Activated CD4-positive, alpha-beta memory T cell treated with anti-CD3 and anti-CD28 coated beads for 36 hours (primary cell): ENCODE measurements at places on chromosomes 1 and 21.

DNA sequence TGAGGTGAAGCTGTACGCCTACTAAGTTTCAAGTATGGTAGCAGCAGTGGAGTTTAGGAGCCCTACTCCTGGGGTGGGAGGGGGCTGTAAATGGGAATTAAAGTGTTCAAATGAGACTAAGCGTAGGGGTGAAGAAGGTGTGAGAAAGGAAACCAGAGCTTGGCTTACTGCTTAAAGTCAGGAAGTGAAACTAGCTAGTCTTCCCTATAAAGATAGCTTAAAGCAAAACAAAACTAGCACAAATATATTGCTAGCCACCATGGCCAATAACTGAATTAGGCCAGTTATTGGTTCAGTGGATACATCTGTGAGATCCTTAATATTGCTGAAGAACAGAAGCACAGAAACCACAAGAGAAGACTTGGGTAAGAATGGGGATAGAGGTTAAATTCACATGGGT lies 492.2 kb upstream of the PKN2 start:
- H3K4me3 ChIP-seq: no peak overlapping the region
- peaks cover 3% of the 10 kb centered on the region for H3K4me1 ChIP-seq
- H3K27me3 ChIP-seq: no peaks in the 10 kb centered on the region
- H3K27ac ChIP-seq: no peak overlapping the region
- DNase-seq: no peak

GRCh38 chr1:203299169-203299568 lies 6.2 kb upstream of the BTG2 start:
- no peak overlapping the region for H3K27ac ChIP-seq
- H3K27me3 ChIP-seq: no peaks in the 10 kb centered on the region
- DNase-seq: no peak
- H3K4me3 ChIP-seq: no peak overlapping the region
- no peaks in the 10 kb centered on the region for H3K36me3 ChIP-seq

DNA sequence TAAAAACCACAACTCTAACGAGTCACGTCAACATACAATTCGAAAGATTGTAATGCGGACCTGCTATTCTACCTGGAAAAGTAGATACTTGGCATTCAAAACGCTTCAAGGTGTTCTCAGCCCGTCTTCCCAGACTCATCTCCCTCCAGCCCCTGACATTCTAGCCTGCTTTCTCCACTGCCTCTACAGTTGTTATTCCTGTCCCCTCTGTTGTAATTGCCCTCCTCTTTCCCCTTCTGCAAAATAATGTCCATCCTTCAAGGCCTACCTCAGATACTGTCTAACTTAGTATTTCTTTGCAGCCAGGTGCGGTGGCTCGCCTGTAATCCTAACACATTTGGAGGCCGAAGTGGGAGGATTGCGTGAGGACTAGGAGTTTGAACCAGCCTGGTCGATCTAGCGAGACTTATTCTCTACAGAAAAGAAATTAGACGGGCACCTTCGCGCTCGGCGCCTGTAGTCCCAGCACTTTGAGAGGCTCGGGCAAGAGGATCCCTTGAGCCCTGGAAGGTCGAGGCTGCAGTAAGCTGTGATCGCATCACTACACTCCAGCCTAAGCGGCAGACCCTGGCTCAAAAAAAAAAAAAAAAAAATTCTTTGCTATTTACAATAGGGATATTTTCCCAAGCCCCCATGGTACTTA lies 756 bp upstream of the RBM34 start:
- peak overlapping the region; percentile 95 for H3K4me3 ChIP-seq
- H3K27ac ChIP-seq: peak overlapping the region; percentile 98
- peaks cover 15% of the 10 kb centered on the region for H3K4me1 ChIP-seq
- peaks cover 22% of the 10 kb centered on the region for H3K36me3 ChIP-seq
- H3K27me3 ChIP-seq: no peaks in the 10 kb centered on the region
- DNase-seq: no peak

DNA sequence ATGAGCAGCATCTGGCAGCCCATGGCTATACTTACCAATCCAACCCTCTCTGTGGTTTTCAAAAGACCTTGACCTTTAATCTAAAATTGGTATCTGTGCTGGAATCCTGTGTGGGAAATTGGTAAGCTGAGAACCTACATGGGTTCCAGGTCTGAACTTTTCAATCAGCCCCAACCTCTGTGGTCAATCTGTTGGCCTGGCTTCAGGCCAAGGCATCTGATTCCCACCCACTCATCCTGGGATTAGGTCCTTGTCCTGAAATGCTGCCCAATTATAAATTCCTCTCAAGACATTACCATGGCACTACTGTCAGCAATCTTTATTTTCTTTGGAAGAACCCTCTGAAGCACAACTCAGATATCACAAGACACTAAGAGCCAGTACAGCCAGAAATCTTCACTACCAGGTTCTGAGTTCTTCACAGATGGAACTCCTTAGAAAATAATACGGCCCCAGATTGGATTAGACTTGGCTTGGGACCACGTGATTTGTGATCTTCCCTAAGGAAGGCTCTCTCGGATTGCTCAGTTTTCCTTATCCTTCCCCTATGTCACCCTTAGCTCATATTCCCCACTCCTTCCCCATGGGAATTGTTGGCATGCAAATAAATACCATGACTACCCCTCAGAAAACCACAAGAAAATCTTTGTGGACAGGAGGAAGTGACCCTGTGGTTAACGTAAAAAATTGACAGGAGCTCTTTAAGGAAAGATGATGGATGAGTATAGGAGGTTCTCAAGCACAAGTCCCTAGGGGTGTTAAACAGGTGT lies 207.9 kb upstream of the ST6GALNAC5 start:
- no peaks in the 10 kb centered on the region for H3K4me1 ChIP-seq
- no peak overlapping the region for H3K4me3 ChIP-seq
- H3K27ac ChIP-seq: no peak overlapping the region
- no peak for DNase-seq

GRCh38 chr21:32907521-32907920 lies 118.2 kb upstream of the OLIG2 start:
- no peaks in the 10 kb centered on the region for H3K36me3 ChIP-seq
- no peaks in the 10 kb centered on the region for H3K27me3 ChIP-seq
- no peak overlapping the region for H3K27ac ChIP-seq
- no peaks in the 10 kb centered on the region for H3K4me1 ChIP-seq
- no peak for DNase-seq

DNA sequence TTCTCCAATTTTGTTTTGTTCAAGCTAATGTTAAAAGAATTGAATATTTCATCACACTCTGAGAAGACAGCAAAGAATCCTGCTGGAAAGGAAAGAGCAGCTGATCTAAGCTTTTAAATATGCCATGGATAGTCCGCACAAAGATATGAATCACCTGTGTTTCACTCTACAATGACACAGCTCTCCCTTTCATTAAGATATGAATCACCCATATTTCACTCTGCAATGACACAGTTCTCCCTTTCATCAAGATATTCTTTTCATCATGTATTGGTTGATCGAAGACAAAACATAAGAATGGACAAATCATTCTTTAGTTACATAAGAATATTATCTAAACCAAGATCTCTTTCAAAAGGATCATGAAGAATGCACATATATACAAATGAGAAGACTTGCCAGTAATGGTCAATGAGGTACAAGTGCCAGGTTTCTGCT lies 367.3 kb downstream of the SMYD3 start:
- peaks cover 2% of the 10 kb centered on the region for H3K36me3 ChIP-seq
- no peak overlapping the region for H3K4me3 ChIP-seq
- H3K27me3 ChIP-seq: no peaks in the 10 kb centered on the region
- no peak for DNase-seq

- H3K36me3 ChIP-seq: peaks cover 11% of the 10 kb centered on the region
- no peak overlapping the region for H3K4me3 ChIP-seq
- DNase-seq: no peak
- no peaks in the 10 kb centered on the region for H3K27me3 ChIP-seq
Observed at GRCh38 chr1:224223819-224224714, 41.0 kb downstream of the DEGS1 start.

DNA sequence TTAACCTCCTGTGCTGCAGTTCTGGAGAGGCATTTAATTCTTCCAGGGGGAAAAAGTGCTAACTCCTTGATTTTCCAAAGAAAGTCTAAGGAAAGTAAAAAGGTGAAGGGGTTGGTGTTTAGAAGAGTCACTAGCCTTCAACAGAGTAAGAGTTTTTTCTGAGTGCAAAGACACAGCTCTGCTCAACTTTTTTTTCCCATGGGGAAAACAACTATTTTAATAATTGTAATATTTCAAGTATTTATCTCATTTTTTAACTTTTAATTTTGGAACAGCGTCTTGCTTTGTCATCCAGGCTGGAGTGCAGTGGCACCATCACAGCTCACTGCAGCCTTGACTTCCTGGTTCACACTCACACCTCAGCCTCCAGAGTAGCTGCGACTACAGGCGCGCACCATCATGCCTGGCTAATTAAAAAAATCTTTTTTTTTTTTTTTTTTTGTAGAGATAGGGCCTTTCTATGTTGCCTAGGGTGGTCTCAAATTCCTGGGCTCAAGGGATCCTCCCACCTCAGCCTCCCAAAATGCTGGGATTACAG lies 202.6 kb downstream of the APP start:
- no peaks in the 10 kb centered on the region for H3K27me3 ChIP-seq
- H3K4me1 ChIP-seq: peaks cover 8% of the 10 kb centered on the region
- no peak for DNase-seq
- peaks cover 32% of the 10 kb centered on the region for H3K36me3 ChIP-seq

- peak; percentile 69 for DNase-seq
- peak overlapping the region; percentile 81 for H3K4me3 ChIP-seq
- H3K27me3 ChIP-seq: no peaks in the 10 kb centered on the region
- peaks cover 6% of the 10 kb centered on the region for H3K36me3 ChIP-seq
Observed at GRCh38 chr1:224182057-224182865, 779 bp upstream of the DEGS1 start.
